ENCODE measurements at places on chromosomes 1 and 21.
A peak's percentile ranks its signal among the peaks of the same experiment; 100 is the strongest.

GRCh38 chr1:81179242-81179641, 621.5 kb upstream of the ADGRL2 start:
- DNase-seq, result no peak

- DNase-seq, result no peak
Measured at GRCh38 chr1:3208819-3209200, 139.8 kb downstream of the PRDM16 start.

- DNase-seq, result peak; percentile 15
Measured at GRCh38 chr1:17212487-17213121, 7.7 kb downstream of the PADI1 start.

GRCh38 chr1:24564695-24565094, 8.8 kb downstream of the NCMAP start:
- no peak for DNase-seq

- DNase-seq, result no peak
Measured at GRCh38 chr21:25834381-25834780, 99.6 kb downstream of the GABPA start.

DNA sequence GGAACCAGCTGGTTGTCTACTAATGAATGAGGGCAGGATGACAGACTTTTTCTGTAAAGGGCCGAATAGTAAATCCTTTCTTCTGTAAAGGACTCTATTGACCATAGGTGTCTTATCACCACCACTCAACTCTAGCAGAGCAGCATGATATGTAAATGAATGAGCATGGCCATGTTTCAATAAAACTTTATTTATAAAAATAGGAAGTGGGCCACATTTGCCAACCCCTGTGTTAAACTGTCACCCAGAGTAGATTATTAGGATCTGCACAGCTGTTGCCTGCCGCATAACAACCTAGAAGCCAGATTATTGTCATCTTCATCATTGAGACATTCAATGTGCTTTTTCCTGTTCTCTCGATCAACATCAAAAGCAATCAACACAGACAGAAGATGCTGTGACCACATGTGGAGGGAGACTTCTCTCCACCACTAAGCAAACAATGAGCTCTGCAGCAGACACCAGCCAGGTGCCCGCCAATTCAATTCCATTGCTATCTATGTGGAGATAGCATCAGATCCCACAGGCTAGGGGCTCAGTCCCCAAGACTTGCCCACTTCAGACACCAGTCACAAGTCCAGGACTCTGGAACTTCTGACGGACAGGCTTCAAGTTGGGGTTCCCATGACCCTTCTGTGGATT, 6.8 kb upstream of the EFHD2 start:
- no peak for DNase-seq

DNA sequence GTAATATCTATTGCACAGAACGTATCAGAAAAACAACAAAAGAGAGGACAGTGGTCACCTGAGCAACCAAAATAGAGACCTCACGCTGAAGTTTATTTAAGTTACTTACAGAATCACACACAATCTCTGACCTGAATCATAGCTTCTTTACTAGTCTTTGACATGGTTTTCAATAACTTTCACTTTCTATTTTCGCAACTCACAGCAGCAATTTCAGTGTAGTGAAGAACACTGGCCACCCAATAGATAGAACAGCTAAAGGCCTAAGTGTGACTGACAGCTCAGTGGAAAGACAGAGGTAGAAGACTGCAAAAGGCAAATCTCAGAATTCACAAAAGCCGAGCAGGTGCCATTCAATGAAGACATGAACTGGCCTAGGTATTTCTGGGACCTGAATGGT, 435.6 kb upstream of the CHRM3 start:
- DNase-seq, result no peak

DNA sequence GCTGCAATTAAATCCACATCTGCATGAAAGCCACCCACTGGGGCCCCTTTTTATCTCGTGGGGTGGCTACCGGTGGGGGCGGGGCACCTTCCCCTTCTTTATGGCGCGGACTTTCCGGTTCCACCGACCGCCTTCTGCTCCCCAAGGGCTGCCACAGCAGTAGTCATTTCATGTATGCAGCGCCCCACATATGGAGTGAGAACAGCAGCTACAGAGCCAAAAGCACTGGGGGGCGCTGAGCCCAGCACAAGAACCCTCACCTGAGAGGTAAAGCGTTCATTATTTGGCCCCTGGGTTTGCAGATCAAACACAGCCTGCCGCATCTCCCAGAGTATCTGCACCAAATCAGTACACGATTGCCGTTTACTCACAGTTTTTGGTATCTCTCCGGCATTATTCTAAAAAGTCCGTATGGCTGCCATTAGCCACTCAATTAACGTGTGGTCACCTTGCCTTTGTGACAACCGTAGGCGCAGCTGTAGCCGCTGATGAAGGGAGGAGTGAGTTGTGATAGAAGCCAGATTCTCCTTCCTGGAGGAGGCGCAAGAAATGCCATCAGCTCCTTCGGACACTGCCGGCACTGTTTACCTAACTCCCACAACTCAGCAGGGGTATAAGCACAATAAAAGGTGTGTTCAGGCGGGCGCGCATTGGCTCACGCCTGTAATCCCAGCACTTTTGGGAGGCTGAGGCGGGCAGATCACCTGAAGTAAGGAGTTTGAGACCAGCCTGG, 30.4 kb upstream of the CR2 start:
- DNase-seq, result no peak

DNA sequence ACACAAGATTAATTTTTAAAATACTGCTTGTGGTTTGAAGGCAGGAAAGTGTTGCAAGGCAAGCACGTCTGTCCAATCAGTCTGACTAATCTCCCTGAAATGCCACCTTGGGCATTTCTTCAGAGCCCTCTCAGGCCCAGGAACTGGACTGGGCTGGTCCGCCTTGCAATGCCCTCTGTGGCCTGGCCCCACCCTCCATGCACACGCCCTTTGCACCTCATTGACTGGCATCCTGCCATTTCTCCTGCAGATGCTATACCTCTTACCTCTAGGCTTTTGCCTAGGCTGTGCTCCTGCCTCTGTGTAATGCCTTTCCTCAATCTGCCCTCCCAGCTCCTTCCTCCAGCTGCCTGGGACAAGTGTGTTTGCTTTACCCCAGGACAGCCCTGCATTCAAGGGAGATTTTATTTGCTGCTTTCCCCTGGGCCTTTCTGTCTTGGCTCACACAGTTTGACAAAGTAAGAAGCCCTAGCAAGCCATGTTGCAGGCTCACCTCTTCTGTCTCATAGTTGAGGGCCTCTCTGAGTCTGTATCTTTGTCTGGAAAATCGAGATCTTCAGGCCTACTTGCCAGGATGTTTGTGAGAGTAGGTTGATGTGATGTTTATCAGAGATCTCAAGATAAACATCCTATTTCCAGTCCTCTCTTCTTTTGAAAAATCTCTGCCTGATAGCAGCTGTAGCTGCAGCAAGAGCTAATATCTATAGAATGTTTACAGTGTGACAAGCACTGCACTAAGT, 149.2 kb upstream of the JUN start:
- DNase-seq, result no peak

GRCh38 chr1:103460511-103460910, 65.0 kb upstream of the RNPC3 start:
- DNase-seq, result no peak

GRCh38 chr1:178849918-178850317, 21.0 kb downstream of the ANGPTL1 start:
- no peak for DNase-seq

- DNase-seq, result peak; percentile 83
Measured at GRCh38 chr1:37793773-37794371, at the start of gene MANEAL. MANEAL (plus strand) TSS chr1:37793847; CDS start chr1:37794183, 336 bp downstream.

DNA sequence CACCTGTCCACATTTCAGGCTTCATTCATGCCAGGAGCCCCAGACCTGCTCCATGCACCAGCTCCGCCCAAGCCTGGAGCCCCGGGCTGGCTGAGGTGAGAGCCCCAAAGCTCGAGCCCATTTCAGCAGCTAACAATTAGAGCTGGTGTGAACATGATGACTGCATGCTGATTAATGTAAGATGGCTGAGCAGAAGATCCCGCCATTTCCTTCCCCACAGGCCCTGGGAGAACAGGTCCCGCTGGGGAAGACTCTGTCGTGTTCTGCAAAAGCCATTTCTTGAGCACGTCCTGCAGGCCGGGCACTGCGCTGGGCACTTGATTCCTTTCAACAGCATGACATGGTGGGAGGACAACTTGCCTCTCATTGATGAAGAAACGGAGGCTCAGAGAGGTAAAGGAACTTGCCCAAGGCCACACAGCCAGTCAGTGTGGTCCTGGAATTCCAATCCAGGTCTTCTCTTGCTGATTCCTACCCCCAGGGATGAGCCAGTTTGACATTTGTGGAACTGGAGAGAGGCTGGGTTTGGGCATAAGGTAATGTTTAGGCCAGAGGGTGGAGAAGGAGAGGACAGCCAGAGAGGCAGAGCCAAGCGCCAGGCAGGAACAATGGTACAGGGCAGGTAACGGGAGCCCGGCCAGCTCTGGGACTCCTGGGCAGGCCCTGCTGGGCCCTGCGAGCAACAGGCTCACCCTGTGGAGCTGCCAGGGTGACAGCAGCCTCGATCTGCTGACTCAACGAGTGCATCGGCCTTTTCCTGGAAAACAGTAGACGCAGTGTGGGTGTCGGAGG, 28.1 kb upstream of the EPHA2 start:
- DNase-seq, result no peak

GRCh38 chr1:56715156-56715555, 70.0 kb downstream of the PRKAA2 start:
- no peak for DNase-seq

DNA sequence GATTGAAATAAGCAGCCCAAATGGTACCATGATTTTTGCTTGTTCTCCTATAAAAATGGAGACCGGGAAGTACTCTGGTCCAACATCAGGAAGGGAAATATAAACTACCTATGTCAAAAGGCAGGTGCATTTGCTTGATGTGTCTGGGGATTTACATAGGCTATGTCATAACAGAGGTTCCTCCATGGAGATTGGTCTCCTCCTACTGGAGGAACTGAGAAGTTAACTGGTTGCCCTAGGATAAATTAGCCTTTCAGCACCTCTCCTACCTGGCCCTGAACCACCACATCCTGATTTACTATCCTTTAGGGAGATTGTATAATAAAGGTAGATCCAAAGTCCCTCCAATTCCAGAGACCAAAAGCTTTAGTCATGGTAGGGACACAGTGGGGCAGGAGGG, 1109.3 kb upstream of the B3GALT2 start:
- DNase-seq, result peak; percentile 64

DNA sequence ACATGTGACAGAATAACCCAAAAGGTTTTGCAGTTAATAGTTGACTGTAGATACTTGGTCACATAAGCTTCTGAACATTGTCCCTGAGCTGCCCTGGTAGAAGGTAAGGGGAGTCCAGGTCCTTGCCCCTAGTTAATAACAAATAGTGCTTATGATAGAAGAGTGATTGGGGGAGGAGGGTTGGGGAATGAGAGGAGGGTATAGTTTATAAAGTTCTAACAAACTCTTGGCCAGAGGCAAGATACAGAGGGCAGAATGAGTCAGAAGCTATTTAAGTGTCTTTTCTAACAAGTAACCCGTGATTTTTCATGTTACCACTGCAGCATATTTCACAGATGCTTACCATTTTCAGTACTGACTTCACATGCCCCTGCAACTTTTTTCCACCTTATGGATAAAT, 26.7 kb upstream of the MYOCOS start:
- DNase-seq, result no peak

GRCh38 chr1:53763911-53764310, 24.9 kb upstream of the GLIS1 start:
- DNase-seq, result no peak

GRCh38 chr1:90707363-90707710, 9.8 kb downstream of the BARHL2 start:
- DNase-seq, result no peak

DNA sequence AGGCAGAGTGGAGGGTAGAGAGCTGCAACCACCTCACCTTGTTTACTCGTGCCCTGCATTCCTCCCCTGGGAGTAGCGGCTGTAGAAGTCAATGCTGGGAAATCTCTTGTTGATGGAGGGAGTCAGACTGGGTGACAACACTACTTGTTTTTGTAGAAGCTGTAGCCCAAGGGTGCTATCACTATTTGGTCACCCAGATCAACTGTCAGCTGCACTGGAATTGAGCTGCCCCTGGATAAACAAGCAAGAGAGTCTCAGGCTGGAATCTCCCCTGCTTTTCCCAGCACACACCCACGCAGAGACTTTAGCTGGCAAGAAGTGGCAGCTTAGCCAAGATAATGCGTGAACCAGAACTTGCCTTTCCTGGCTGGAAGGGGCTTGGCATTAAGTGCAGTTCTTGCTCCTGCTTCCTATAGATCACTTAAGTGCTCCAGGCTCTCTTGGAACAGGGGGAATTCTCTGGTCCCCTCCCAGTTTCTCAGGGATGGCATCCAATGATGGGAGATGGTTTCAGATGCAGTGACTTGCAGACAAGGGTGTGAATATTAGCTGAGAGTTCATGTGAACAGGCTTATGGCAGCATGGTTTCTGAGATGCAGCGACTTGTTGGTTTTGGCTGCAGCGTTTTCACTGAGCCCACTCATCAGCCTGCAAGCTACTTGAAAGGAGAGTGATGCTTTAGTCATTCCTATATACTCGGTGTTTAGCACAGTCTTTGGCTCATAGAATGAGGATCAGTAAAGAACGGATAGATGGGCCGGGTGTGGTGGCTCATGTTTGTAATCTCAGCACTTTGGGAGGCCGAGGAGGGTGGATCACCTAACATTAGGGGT, 16.8 kb downstream of the ATP2B4 start:
- DNase-seq, result no peak

All from NCI-H2081 (cell line).